Left forelimb (tissue), 1 donor: ENCODE measurements at places on chromosomes 7 and 10.

GRCh38 chr10:121312587-121312986, 285.7 kb downstream of the FGFR2 start:
- DNase-seq: no peak

GRCh38 chr10:11755512-11756263, 13.5 kb downstream of the ECHDC3 start:
- DNase-seq: no peak

DNA sequence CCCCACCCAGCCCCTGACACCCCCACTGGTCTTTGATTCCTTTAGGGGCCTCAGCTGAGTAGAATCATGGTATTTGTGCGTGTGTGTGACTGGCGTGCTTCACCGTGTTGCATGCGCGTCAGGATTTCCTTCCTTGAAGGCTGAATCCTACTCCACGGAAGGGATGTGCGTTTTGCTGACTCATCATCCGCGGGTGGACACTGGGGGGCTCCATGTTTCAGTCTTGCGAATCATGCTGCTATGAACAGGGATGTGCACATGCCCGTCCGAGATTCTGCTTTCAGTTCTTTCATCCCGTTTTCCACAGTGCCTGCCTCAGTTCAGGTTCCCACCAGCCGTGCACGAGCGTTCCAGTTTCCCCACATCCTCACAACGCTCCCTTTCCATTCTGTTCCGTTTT, 20.9 kb upstream of the JAKMIP3 start:
- DNase-seq: no peak

DNA sequence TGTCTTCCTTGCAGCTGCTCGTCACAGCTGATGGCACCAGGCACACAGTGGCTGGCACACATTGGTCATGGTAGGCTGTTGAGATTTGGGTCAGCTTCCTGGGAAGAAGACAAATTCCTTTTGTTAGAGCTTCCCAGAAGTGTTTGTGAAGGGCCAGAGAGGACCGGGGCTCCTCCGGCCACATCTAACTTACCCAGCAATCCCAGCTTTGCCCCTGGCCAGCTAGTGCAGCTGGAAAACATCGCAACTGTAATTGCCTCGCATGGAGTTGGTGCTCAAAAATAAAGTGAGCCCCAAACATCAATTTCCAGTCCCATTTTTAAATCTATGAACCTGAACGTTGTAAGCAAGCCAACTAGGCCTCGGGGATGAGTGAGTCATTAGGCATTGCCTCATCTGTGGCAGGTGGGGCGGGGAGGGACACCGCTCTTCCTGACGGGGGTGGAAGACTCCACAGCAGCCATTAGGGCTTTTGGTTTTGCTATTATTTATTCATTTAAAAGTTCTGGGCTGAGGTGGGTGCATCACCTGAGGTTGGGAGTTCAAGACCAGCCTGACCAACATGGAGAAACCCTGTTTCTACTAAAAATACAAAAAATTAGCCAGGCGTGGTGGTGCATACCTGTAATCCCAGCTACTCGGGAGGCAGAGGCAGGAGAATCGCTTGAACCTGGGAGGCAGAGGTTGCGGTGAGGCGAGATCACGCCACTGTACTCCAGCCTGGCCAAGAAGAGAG, 12.4 kb downstream of the CPA5 start:
- DNase-seq: no peak

GRCh38 chr7:74293577-74293908, 4.3 kb downstream of the CLIP2 start:
- DNase-seq: no peak

DNA sequence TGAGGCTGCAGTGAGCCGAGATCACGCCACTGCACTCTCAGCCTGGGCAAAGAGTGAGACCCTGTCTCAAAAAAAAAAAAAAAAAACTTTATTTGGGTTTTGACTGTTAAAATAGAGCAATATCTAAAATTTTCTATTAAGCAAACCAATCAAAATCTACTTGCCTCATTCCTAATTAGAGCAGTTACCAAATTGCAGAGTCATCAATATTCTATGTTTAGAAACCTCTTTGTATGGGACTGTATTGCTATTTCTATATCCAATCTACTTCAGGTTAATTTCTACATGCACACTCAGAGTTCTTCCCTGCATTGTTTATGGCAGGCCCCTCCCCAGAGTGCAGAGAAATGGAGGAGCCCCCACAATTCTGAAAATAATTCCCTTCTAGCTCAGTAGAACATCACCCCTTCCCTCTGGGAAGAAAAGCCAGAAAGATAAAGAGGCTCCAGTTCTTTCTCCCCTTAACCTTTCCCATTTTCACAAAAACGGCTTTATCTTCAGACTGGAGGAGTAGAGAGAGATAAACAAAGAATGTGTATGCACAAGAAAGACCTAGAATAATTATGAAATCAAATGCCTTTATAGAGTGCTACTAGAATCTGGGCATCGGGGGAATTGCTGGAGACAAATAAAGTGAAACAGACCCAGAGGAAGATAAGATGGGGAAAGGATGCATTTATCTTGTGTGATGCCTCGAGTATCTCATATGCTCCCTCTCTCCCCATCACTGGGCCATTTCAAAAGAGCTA, 17.9 kb downstream of the SCRN1 start:
- no peak for DNase-seq

DNA sequence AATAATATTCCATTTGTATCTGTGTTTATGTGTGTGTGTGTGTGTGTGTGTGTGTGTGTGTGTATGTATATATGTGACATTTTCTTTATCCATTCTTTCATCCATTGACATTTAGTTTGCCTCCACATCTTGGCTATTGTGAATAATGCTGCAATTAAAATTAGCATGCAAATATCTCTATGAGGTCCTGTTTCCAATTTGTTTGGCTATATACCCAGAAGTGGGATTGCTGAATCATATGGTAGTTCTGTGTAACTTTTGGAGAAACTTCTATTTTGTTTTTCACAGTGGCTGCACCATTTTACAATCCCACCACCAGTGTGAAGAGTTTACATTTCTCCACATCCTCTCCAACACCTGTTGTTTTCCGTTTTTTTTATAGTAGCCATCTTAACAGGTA, 53.1 kb downstream of the CH25H start:
- no peak for DNase-seq

- DNase-seq: no peak
These were observed 20.0 kb upstream of the TNS3 start for GRCh38 chr7:47601881-47602249.

DNA sequence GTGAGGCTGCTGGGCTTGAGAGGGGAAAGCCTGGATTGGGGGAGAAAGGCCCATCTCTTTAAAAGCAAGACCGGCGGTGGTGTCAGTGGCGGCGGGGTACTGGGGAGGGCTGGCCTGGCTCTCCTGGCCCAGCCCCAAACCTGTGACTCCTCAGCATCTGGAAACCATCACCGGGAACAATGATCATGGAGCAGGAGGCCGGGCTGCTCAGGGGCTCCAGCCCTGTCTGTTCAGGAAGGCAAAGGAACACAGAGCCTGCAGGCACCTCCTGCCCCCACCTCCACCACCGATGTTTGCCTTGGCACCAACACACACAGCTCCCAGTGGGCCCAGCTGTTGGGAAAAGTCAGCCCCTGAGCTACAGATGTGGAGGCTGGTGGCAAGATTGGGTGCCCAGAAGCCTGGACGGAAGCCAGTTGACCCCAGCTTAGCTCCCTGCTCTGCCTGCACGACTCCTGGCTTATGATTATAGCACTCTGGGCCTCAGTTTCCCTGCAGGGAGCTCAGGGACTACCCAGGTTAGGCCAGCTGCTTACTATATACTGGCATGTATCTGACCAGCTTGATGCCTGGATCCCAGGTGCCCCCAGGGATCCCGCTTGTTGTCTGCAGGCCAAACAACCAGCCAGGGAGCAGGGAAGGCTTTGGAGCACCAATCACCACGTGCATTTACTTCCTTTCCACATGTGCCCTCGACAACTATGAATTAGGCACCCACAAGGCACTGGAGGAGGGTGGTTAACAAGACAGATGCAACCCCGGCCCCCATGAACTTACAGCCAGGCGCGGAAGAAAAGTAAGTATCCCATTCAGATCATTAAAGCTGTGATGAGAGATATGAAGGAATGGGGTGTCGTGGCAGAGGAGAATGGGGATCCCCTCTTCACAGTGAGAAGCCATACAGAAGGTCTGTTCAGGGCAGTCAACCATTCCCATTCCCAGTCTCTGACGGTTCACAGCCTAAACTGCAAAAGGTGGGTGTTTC, 37.3 kb downstream of the ZCCHC24 start:
- DNase-seq: peak; percentile 83

GRCh38 chr7:36182854-36183604, 30.0 kb downstream of the EEPD1 start:
- DNase-seq: no peak

DNA sequence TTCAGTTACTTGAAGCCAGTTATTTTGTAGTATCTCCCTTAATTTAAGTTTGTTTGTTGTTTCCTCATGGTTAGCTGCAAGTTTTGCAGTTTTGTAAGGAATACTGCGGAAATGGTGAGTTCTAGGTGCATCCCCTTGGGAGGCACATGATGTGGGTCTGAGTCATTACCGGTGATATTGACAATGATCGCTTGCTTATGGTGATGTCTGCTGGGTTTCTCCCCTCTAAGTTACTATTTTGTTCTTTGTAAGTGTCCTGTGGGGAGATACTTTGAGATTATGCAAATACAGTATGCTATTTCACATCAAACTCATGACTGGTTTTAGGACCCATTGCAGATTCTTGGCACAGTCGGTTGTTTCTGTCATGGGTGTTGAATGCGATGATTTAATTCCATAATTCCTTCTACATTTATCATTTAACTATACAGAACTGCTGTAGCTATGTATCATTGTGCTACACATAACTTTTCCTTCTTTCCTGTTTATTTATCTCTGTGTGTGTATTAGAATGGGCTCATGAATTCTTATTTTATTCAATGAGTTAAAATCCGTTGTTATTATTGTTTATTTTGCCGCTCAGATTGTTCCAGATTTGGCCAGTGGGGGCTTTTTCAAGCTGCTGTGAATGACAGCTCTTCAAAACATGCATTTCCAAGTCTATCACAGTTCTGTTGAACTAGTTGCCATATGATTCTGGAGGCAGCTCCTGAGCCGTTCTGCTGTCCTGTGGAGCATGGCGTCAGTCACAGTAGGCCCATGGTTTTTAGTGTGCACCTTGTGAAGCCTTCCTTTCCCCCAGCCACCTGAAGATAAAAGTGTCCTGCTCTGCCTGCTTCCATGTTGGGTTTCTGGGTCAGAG, 18.4 kb downstream of the TSPAN14 start:
- DNase-seq: no peak

DNA sequence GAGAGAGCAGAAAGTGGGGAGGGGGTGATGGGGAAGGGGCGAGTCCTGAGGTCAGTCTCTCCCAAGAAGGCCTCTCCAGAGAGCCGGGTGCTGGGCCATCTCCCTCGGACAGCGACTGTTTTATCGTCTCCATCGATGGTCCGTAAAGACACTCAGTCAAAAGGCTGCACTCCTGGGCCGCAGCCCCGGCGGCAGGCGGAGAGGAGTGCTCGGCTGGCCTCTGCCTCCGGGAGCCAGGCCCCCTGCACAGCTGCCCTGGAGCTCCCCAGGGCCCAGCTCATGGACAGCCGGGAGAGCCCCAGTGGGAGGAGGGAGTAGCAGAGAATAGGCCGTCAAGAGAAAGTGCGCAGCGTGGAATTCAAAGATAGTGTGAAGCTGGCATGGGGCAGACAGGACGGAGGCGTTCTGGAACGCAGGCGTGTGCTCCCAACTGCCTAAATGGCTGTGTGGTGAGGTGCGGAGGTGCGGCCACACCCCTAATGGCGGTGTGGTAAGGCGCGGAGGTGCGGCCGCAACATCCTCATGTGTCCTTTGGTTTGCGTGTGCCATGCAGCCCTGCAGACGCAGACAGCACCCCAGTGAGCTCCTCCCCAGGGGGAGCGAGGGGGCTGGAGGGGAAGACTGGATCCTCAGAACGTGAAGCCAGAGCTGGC, 477.5 kb upstream of the FOXK1 start:
- DNase-seq: no peak

GRCh38 chr7:45417268-45417667, 156.9 kb upstream of the ADCY1 start:
- no peak for DNase-seq

DNA sequence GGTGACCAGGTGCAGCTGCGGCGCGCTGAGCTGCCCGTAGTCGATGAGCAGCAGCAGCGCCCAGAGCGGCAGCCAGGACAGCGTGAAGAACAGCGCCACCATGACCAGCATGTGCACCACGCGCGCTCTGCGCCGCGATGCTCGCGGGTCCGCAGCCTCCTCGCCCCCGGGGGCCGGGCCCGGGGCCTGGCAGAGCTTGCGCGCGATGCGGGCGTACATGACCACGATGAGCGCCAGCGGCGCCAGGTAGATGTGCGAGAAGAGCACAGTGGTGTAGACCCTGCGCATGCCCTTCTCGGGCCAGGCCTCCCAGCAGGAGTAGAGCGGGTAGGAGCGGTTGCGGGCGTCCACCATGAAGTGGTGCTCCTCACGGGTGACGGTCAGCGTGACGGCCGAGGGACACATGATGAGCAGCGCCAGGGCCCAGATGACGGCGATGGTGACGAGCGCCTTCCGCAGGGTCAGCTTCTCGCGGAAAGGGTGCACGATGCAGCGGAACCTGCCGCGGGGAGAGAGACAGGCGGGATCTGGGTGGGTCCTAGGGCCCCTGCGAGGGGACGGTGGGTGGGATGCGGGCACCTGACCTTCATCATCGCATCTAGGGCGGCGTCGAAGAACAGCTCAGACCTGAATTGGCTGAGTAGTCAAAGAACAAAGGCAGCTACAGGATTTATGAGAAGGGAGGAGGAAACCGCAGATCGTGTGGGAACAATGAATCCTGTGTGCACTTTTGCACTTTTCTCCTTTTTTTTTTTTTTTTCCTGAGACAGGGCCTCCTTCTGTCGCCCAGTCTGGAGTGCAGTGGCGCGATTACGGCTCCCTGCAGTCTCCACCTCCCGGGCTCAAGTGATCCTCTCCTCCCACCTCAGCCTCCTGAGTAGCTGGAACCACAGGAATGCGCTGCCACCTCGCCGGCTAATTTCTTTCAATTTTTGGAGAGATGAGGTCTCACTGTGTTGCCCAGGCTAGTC, 22.4 kb upstream of the PPA1 start:
- DNase-seq: no peak

DNA sequence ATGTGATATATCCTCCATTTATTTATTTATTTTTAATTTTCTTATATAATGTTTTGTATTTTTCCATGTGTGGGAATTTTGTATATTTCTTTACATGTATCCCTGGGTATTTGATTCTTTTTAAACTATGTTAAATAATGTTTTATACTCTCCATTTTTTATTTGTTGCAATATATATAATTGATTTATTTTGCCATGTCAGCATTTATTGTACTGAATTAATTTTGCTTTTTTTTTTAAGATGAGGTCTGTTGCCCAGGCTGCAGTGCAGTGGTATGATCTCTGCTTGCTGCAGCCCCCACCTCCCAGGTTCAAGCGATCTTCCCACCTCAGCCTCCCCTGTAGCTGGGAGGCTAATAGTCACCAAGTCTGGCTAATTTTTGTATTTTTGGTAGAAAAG, 187.4 kb downstream of the CDC14C start:
- DNase-seq: no peak

GRCh38 chr10:71657604-71658466, 61.7 kb downstream of the C10orf105 start:
- no peak for DNase-seq

DNA sequence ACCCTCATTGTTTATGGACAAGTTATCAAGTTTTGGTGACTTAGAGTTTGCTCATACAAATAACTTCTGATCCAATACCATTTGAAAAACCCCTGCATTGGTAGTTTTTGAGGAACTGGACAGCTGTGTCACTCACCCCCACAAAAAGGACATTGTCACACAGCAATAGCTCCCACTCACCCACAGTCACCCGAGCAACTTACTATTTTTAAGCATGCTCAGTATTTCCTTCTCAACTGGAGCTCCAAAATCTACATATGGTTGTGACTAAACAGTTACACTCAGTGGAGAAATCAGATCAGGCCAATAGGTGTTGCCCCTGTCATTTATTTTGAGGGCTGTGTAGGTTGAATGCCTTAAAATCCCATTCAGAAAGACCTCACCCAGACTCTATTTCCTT, 165.2 kb upstream of the AUTS2 start:
- DNase-seq: no peak
